Mesenteric fat pad (tissue), 1 donor: ENCODE measurements at places on chromosomes 5 and 9. TPM values are rescaled to one million over a fixed set of nuclear protein-coding genes. Genes with fewer than 3 reads are reported as not detected.

DNA sequence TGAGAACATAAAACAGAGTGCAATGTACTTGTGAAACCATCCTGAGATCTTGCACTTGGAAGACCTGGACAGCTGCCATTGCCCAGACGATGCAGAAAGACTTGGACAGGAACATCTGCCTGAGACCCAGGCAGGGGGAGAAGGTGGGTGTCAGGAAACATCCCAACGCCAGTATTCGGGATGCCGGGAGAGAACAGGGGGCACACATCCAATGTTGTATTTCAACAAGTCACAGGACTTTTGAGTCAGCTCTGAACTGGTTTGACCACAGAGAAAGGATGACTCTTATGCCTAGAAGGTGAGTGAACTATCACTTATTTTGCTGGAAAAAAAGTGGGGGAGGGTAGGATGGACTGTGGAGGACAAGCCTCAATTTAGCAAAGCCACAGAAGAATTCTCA lies 124.6 kb downstream of the ROR2 start:
- DNase-seq = no peak

DNA sequence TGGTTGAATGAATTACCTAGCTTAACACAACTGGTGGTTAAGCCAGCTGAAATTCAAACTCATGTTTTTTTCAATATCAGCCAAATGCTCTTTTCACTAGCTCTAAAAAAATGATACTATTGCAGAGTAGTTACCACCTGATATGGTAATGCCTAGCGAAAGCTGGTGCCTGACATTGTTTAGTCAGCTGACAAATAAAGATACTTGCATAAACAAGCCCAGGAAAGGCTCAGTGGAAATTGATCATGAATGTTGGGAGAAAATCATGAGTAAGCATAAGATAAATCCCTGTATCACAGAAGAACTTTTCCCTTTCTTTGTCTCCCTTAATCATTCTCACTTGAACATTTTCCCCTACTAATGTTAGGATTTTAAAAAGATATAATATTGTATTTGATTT lies 54.6 kb downstream of the FGF10 start:
- no peak for DNase-seq

DNA sequence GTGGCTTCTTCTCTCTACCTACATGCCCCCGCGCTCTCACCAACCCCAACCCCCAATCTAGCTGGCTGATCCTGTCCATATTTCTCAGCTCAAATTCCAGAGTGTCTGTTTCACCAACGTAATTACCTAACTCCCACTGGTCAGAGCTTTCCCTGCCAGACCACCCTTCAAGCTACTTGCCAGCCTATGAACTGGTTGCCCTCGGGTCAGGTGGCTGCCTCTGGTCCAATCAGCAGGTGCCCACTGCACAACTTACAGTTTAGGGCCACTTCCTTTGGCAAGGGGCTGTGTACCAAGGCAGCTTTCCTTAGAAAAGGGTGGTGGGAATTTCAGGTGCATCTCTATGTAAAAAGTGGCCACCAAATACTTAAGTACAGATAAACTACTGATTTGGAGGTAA lies 92.2 kb upstream of the SLC30A5 start:
- no peak for DNase-seq

- no peak for DNase-seq
Observed at GRCh38 chr5:142122121-142122520, 13.5 kb downstream of the NDFIP1 start.

- no peak for DNase-seq
Observed at GRCh38 chr9:112044186-112044585, 130.9 kb downstream of the SUSD1 start.

DNA sequence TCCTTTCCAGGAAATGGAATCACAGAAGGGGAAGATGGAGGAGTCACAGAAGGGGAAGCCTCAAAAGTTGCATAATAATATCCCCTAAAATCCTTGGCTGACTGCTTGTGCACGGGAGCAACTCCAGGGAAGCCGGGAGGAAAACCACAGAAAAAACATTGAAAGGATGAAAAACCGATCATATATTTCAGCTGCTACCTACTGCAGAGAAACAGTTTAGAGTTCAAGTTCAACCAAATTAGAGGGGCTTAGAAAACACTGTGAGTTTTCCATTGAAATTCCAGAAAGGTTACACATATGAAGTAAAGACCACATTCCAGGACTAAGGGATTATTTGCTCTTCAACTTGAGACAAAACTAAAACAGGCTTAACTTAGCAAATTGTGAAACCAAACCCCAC lies 37.6 kb upstream of the MTAP start:
- DNase-seq = no peak

- no peak for DNase-seq
Observed at GRCh38 chr9:13127131-13127530, 152.4 kb downstream of the MPDZ start.

GRCh38 chr5:10936081-10936855 lies 175.2 kb upstream of the DAP start:
- DNase-seq = no peak

DNA sequence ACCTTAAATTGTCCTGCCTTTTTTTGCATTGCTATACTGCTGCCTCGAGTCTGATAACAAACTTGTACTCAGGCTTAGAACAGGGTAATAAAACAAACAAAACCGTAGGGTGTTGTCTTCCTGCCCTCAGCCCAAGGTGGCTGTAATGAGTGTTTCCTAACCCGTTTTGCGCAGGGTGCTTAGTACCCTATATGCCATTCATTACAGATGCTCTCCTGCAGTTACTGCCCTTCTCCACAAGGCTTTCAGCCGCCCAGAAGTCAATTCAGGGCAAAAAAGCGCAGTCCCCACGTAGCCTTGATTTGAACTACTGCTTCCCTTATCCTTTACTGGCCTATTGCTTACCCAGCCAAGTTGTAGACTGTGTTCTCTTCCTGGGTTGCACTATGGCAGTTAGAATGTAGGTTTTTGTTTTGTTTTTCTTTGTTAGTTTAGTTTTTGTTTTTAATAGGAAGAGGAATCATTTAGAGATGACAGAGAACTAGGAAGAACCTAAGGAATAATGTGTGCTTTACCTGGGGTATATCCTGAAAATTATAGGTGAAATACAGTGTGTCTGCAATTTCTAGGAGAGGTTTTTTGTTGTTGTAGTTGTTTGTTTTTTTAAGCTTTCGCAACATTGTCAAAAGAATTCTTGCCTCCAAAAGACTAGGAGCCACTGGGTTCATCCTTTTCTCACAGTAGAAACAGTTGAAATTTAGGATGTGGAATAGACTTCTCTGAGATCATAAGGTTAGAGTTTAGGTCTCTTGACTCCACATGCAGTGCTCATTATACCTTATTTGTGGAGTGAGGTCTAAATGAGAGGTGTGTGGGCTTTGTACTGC lies 1.3 kb downstream of the HMGXB3 start:
- DNase-seq = no peak

GRCh38 chr5:41087461-41087860 lies 16.3 kb upstream of the MROH2B start:
- no peak for DNase-seq

GRCh38 chr5:116553366-116553765 lies 21.3 kb downstream of the SEMA6A start:
- DNase-seq = no peak

DNA sequence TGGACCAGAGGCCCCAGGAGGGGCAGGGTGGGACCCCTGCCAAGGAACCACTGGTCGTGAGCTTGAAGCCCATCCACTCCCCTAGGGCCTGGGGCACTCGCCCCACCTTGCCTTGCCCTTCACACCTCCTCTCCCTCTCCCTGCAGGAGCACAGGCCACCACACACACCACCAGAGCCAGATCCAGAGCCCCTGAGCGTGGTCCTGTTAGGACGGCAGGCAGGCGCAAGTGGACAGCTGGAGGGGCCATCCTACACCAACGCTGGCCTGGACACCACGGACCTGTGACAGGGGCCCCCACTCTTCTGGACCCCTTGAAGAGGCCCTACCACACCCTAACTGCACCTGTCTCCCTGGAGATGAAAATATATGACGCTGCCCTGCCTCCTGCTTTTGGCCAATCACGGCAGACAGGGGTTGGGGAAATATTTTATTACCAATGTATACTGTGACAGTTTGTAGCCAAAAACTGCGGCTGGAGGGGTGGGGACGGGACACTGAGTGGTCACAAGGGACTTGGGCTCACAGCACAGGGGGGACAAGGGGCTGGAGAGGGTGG lies 14.5 kb downstream of the GPRIN1 start:
- DNase-seq = no peak

DNA sequence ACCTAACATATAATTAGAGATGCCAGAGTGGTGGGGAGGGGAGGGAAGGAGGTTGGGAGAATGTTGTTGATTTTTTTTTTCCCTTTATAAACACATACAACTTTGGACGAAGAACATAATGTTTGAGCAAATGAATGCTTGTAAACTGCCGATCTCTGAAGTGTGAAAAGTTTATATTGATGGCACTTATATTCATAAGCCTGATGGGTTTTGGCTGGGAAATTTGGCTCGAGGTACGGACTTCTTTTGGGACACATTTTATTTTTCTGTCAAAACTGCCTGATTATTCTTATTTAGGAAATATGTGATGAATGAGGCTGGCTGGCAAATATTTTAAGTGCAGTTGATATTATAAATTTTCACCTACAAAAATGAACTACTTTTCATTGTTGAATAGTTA lies 9.9 kb downstream of the DAPK1 start:
- DNase-seq = no peak

Gene C6
- total RNA-seq = 6.8 TPM

Gene AQP7
- 323 TPM for total RNA-seq

Gene PFN3
- total RNA-seq = not detected

Gene IFNA7
- total RNA-seq = not detected

Gene DMRT3
- total RNA-seq = 1.1 TPM

Gene AIF1L
- total RNA-seq = 57.2 TPM
